ENCODE measurements at places on chromosomes 7 and 10. TPM values are rescaled to one million over a fixed set of nuclear protein-coding genes. Genes with fewer than 3 reads are reported as not detected.

IGFBP3 gene
- 40.3 TPM for polyA plus RNA-seq

ARHGEF5 gene
- polyA plus RNA-seq: 10.6 TPM

METTL27 gene
- 2.1 TPM for polyA plus RNA-seq

POP7 gene
- 15.0 TPM for polyA plus RNA-seq

SFMBT2 gene
- polyA plus RNA-seq: 4.4 TPM

PRSS1 gene
- not detected for polyA plus RNA-seq

EBLN1 gene
- polyA plus RNA-seq: not detected

SEMA3A gene
- polyA plus RNA-seq: 36.2 TPM

DNAJB6 gene
- 154 TPM for polyA plus RNA-seq

PCGF6 gene
- polyA plus RNA-seq: 12.8 TPM

DNA sequence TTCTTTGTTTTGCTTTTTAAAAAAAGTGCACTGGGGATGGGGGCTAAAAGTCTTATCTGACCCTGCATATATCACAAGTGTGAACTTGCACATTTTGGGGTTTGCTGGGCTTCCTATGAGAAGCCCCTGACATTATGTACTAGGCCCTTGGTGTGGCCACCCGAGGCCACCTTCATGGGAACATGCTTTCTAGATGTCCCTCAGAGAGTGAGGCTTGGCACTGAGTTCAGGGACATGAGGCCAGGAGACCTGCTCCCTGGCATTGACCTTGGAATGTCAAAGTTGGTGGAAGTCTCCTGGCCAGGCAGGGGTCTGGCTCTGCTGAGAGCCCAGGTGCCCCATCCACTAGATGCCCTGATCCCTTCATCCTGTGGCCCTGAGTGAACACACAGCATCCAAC, 536.2 kb downstream of the TCERG1L start:
- DNase-seq: no peak

DNA sequence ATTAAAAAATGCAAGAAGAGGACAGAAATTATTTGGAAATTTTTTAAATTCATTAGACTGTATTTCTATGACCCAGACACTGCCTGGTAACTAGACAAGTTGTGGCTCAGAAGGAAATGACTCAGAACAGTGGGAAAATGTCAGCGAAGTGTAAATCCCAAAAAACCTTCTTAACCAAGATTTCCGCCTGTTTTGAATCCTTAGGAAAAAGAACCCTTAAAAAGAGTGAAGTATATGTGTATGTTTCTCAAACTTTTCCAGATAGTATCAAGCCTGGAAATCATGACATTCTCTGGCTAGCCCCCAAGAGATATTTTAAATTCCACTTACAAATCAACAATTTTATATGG, 42.7 kb upstream of the PLXNA4 start:
- no peak for DNase-seq

DNA sequence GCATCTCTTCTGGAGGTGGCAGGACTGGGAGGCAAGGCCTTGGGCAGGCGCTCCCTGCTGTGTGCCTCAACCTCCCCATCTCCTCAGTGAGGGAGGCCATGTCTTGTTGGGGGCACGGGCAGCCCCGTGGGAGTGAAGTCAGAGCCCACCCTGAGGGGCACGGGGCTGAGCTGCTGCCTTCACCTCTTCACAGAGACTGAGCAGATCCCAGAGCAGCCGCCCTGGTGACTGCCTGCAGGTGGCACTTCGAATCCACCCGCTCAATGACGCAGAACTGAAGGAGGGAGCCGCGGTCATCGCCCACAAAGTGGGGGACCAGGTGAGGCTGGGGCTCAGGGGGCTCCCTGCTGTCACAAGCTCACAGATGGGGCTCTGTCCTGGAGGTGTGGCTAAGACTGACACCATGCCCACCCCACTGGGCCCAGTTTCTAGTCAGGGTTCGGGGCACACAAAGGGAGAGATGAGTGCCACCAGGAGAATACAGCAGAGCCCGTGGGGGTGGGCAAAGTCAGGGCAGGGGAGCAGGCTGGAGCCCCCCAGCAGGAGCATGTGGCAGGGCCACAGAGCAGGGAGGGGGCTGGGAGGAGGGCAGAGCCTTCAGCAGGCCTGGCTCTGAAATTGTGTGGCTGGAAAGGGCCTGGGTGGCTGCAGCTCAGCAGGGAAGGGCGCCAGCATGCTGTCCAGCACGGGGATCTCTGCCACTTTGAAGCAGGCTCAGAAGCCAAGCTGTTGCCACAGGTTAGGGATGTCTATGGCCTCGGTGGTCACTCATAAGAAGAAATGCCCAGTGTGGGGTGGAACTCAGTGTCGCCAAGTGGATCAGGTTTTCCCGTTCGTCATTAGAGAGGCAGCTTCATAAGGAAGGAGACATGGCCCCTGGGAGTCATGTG, 18.8 kb upstream of the CHST12 start:
- no peak for DNase-seq

GRCh38 chr10:71998840-71999194, 34.6 kb downstream of the CHST3 start:
- DNase-seq: peak; percentile 42

GRCh38 chr10:17075533-17076359, 53.9 kb downstream of the CUBN start:
- no peak for DNase-seq

- DNase-seq: no peak
These were observed 9.2 kb downstream of the DNA2 start for GRCh38 chr10:68462536-68462935.

- DNase-seq: no peak
These were observed 84.5 kb downstream of the ATXN7L1 start for GRCh38 chr7:105791926-105792325.

DNA sequence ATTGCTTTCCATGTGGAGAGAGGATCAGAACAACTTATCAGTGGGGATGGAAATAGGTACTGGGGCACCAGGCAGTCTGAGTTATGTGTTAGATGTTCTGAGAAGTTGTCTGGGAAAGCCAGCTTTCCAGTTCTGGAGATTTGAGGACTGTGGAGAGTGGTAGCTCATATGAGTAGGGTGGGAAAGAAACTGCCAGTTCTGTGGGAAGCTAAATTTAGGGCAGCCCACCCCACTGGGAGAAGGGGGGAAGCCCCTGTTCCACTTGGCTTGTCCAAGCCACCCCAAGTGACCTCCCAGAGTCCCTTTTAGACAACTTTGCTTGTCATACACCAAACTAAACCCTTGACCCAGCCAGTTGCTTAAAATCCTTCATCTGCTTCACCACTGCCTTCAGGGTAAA, 189.5 kb downstream of the REEP3 start:
- no peak for DNase-seq

DNA sequence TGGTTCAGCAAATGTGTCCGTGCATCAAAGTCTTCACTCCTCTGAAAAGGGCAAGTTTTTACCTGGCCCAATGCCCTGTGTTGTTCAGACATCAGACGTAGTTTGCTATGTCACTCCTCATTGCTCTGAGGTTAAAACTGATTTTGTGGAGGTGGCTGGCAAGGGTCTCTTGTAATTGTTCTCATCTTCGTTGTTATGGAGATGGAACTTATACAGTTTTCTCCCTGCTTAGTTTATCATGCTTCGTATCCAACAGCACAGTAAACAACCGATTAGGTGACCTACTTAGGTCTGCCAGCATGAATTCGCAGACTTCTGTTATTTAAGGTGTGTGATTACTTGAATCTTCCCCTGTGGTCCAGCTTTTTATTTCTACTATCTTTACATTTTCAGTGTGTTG, 274.1 kb upstream of the SMIM30 start:
- no peak for DNase-seq

DNA sequence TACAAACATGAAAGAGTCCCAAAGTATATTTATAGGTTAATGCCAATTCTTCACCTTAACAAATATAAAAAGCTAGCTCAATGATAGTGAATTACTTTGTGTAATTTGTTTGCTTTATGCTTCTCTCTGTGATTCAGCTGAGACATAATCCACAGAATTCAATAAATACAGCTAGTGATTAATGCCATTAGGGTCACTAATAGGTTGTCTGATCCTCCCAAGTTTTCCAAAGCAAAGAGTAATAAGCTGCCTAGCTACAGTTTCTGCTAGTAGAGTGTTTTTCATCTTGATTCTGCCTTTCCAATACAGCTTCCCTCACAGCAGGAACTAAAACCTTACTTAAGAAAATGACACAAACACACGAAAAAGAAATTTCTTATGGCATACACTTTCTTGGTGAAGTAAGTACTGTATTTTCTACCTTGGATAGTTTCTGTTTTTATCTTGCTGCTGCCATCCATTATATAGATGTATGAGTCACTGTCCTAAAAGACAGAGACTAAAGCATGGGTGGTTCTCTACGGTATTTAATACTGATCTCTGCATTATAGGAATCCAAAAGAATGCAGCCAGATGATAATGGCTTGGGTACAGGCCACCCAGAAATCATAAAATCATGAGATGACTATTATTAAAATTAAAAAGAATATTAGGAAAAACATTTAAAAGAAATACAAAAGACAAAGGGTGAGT, 170.0 kb downstream of the TPK1 start:
- no peak for DNase-seq

DNA sequence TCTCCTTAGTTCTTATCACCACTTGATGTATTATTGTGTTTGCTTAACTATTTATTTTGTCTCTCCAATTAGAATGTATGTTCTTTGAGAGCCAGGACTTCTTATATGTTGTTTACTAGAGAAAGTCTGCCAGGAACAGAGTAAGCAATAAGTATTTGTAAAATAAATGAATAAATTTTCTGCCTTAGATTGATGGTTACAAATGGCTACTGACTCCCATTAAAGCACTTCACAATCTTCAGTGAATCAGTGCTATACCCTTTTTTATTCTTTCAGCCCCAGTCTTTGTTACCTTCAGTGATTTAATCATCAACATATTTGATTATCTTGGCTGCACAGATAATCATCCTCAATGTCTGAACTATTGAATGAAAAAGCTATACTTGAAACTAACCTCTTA, 197.1 kb upstream of the TMEM196 start:
- DNase-seq: no peak

DNA sequence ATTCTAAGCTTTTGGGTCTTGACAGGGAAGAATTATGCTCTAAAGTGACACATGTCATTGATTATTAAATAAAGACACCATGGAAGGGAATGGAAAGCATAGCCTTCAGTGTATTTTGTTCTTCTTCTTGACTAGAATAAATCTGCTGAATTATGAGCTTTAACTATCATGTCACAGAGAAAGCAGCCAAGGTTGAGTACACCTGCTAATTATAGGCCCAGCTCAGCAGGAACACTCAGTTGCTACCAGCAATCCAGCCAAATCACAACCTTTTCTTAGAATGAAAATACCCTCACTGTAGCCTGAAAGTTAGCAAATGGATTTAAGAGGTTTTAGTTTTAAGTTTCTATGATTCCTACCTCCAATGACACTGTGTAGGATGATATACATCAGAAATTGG, 225.3 kb upstream of the RHOBTB1 start:
- DNase-seq: no peak

GRCh38 chr7:48420206-48420605, 248.9 kb downstream of the ABCA13 start:
- no peak for DNase-seq

DNA sequence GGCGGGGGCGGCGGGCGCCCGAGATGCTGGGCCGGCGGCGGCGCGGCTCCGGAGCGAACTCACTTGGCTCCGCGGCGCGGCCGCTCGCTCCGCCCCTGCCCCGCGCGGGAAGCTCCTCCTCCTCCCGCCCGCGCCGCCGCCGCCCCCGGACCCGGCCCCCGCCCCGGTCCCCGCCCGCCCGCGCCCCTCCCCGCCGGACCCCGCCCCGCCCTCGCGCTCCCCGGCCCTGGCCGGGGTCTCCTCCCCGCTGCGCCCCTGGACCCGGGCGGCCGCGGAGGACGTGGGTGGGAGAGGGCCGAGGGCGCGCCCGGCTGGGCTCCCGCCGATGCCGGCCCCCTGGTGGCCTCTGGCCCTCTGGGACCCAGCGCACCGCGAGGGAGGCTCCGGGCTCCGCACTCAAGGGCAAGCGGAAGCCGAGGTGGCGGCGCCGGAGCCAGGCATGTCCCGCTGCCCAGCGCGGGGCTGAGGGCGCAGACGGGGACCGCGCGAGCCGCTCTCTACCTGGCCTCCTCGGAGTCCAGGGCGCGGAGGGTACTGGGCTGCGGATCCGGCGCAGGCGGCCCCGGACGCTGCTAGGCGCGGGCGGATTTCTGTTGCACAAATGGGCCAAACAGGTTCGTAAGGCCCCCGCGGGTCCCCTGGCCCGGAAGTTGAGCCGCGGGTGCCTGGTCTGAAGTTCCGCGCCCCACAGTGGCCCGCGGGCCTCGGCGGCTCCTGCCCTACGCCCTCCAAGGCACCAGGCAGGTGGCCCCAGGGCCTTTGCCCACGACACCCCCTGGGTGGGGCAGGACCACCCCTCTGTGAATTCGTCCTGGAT, at the start of gene TCERG1L:
TCERG1L (minus strand) TSS at position 61 of the 817 bp plus-strand sequence. CDS start 86 bp downstream, outside the sequence.
- DNase-seq: no peak

DNA sequence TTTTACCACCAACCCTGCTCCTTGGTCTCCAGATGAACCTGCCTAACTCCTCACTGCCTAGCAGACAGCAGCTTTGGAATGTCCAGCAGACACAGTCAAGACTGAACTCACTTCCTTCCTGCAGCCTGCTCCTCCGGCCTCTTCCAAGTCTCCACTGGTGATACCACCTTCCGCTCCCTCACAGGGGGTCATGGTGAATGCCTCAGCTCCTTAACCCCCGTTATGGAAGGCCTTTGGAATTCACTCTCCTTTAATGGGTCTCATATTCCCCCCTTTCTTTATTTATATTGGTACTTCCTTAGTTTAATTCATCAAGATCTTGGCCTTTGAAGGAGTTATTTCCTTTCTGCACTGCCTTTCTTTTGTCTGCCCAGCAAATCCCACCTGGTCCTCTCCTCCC, 44.9 kb upstream of the ZNF32 start:
- no peak for DNase-seq

- no peak for DNase-seq
These were observed 92.0 kb upstream of the CDC14C start for GRCh38 chr7:48832303-48832845.

GRCh38 chr7:143387156-143387975, 6.2 kb downstream of the ZYX start:
- no peak for DNase-seq

- DNase-seq: no peak
These were observed 33.3 kb upstream of the PPIF start for GRCh38 chr10:79313911-79314439.

DNA sequence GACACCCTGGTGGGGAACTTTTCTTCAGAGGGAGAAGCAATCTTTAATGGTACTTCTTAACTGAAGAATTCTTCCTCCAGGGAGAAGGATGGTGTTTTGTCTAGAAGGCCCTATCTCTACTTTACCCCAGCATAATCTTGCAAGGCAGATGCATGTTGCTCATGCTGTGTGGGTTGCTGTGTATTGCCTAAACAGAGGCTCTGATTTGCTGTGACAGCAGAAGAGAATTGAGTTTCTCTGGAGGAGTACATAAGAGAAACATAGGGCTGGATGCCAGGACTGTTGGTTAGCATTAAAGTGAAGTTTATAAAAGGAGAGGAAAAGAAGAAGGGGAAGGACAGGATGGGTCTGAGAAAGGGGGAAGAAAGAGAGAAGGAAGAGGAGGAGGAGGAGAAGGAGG, 248.1 kb upstream of the HPS1 start:
- DNase-seq: peak; percentile 32

- no peak for DNase-seq
These were observed 45.7 kb upstream of the SFTPD start for GRCh38 chr10:79994556-79994955.

Measured in right lung (tissue), 10 donors.